NCI-H1105 (cell line): ENCODE measurements at places on chromosomes 11 and 22.

GRCh38 chr11:1862588-1863351 lies 9.9 kb downstream of the LSP1 start:
- DNase-seq, result no peak

GRCh38 chr22:29517215-29517908 lies 36.2 kb downstream of the THOC5 start:
- DNase-seq, result no peak

DNA sequence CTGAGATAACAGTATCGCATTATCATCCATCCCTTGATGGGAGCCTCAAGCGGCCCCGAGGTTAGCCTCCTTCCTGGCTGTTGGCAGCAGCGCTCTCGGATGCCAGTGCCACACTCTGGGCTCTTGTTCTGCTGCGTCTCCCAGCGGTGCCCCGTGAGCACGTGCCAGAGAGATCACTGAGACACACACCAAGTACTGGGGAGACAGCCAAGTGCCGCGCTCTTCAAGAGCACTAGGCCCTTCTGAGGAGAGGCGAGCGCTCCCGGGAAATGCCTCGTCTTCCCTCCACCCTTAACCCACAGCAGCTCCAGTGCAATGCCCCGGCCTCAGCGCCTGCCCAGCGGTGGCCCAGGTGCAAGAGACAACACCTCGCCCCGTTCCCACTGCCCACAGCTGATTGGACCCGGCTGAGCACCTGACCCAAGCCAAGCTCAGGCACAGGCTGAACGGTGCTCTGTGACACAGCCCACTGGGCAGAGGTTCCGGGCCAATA lies 248.3 kb upstream of the NARS2 start:
- DNase-seq, result no peak

DNA sequence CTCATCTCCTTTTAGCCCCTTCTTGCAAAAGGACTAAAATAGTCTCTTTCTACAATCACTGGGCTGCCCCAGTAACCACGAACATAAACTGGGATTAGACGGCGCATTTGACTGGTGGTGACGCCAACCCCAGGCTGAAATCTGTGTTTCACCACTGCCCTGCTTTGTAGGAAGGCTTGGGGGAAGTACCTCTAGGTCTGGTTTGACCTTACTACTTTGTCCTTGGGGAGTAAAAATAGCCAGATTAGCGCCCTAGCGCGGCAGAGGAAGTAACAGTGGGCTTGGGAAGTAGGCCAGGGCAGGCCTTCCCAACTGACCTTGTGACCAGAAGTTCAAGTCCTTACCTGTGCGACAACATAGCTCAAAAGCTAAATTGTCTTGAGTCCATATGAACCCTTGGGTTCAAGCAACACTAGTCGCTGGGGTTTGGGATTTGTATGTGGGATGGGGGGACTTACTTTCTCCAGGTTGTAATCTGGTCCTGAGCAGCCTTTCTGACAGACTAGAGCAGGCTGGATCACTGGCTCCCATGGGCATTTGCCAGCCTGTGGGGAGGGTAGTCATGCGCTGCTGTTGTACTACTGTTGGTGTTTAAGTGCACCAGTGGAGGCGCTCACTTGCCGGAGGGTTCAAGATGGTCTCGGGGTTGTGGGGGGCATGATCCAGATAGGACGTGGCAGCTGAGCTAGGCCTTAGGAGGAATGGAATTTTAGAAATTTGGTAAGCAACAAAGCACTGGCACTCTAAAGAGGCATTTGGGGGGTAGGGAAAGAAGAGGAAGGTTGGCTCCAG lies 953 bp upstream of the PACS1 start:
- DNase-seq, result no peak

GRCh38 chr11:75189911-75190310 lies 39.0 kb downstream of the SLCO2B1 start:
- no peak for DNase-seq
